Epithelial cell of prostate (primary cell): ENCODE measurements at places on chromosomes 11 and 22.

GRCh38 chr22:28914201-28914600 is 30.8 kb downstream of the ZNRF3 start:
- DNase-seq = no peak

GRCh38 chr11:69438286-69438920 is 43.1 kb upstream of the LINC01488 start:
- no peak for DNase-seq

DNA sequence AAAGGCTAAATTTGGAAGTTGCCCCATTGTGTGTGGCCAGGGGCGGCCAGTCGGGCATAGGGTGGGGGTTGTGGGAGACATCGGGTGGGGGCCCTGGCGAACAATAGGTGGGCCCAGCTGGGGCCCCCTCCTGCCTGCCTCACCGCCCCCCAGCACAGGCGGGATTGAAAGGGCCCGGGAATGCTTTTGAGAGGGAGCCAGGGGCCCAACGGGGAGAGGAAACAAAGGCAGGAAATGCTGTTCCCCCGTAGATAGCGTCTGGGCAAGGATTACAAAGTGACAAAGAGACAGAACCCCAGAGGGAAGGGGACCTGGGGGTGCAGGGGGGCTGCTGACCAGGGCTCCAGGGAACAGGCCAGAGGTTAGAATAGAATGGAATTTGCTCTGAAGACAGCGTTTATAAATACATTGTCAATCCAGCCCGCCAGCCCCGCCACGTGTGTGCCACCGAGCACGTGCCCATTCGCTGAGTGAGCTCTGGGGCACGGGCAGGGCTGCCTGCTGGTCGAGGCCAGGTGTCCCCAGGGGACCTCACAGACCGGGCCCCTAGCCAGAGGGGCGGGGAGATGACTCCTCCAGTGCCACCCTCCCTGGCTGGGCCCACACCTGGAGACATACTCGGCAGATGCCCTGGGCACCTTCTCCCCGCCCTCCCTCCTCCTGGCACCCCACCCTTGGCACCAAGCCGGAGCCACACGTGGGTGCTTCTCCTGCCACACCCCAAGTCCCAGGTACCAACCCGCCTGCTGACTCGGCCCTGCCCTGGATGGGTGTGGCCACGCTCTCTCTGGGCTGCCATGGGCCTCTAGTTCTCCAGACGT is 9.7 kb downstream of the PDGFB start:
- DNase-seq = peak; percentile 29

DNA sequence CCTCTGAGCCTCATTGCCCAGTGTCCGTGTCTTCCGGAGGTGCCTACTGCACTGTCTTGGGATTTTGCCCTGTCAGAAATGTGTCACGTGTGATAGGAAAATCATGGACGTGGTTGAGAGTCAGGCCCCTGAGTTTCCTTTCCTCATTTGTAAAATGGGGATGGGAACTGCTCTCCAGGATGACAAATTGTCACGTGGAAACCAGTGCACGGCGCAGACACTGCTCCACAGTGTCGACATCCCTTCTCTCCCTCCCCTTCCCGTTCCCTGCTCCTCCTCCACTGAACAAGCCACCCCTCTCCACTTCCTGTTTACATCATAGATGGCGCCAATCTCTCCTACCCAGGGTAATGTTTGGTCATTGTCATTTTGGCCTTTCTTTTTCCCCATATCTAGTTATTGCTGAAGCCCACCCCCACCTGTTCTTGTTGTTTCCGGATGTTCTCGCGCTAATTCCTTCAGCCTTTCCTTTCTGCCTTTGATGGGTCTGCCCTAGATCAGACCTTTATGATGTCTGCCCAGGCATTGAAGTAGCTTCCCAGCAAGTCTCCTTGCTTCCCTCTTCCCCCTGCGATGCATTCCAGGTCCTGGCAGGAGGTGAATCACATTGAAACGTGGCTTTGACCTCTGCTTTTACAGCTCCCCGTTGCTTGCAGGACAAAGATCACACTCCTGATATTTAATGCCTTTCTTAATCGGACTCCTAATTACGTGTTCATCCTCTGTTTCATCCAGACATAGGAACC is 91.8 kb downstream of the TBC1D22A start:
- no peak for DNase-seq

GRCh38 chr11:93192163-93192562 is 5.6 kb downstream of the SLC36A4 start:
- DNase-seq = no peak

DNA sequence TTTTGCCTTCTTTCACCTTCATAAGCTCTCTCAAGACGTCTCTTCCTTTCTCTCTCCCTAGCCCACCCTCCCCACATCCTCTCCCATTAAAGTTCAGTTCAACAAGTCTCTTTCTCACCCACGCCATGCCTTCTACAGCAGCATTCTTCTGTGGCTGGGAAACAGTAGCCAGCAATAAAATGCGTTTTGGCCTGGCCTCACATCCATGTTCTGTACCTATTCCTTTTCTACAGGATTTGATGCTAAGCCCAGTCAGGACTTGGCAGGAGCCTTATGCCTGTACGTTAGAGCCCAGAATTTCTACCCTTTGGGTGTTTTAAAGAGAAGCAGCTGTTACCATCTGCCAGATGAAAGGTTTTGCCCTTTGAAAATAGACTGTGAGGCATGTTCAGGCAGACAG is 7.1 kb upstream of the CD44 start:
- no peak for DNase-seq

- no peak for DNase-seq
Measured at GRCh38 chr11:2522631-2523255, 77.9 kb downstream of the KCNQ1 start.

DNA sequence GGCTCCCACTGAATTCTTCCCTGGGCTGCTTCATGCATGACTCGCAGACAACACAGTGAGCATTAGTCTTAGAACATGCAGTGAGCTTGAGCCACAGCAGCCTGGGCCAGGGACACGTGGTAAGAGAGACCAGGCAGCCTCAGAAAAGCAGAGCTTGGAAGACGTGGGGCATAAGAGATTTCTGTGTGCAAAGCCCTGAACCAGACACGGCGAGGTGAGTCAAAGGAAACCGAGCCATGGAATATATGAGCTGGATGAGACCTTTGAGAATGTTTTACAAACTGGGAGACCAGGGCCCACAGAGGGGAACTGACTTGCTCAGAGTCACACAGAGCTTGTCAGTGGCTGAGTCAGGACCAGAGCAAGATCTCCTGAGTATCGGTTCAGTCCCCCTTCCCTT is 8.5 kb upstream of the FXYD6 start:
- no peak for DNase-seq

- peak; percentile 96 for DNase-seq
Measured at GRCh38 chr22:40498420-40499208, 128.2 kb downstream of the SGSM3 start.

- DNase-seq = no peak
Measured at GRCh38 chr11:102971766-102972165, 16.2 kb upstream of the MMP13 start.

GRCh38 chr22:23913306-23913660 is 19.1 kb downstream of the MIF start:
- no peak for DNase-seq

- peak; percentile 46 for DNase-seq
Measured at GRCh38 chr22:44449061-44449682, 48.9 kb downstream of the RTL6 start.

DNA sequence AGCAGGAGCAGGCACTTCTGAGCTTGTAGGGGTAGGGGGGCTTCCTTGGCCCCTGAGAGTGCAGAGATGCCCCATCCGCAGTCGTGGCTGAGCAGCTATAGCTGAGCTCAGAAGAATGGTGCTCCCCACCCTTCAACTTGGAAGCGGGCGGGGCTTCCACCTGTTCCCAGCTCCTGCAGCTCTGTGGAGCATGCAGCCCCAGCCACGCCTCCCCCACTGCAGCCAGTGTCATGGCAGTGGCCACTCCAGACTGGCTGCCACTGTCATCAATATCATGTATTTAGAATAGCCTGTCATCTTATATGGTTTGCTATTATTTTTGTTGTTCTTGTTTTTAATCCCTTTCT is 213.1 kb downstream of the LRRC4C start:
- DNase-seq = no peak

GRCh38 chr11:69383372-69384250 is 89.7 kb downstream of the MYEOV start:
- no peak for DNase-seq

DNA sequence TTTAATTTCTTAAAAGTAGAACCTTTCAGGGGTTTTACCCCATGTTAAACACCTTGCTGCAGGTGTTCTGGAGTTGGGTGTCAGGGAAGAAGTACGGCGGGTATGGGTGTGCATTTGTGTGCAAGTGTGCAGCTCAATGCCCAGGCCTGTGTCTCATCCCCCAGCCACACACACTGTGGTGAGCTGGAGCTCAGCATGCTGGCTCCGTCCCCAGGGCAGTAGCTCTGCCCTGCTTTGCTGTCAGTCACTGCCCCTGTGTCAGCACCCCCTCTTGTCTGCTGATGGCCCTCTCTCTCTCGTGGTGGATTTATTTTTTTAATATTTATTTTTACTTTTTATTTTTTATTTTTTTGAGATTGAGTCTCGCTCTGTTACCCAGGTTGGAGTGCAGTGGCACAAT is 35.8 kb upstream of the MYO18B start:
- DNase-seq = no peak

DNA sequence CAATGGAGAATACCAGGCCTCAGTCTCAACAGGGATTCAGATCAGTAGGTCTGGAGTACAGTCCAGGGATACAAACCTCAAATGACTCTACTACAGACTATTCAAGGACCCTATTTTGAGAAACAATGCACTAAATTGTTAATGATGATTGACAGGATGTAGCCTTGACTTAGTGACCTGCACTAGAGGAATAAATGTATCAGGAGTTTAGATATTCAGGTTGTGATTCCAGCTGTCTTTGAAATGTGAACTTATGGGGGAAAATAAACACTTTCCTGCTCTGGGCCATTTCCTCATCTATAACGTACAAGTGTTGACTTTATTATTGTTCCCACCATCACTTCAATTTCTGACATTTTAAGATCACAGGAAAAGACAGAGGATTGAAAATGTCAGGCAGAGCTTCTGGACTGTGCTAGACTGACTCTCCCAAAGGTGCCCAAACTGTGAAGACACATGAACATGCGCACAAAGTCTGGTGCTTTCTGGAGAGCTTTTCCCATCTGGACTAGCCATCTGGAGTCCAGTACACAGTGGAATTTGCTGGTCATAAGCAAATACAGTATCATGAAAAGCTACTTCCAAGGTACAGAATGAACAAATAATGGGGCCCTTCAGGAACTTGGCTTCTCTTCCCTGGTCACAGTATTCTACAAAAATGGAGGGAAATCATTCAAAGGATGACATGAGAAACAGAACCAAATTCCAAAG is 110.4 kb downstream of the USP35 start:
- DNase-seq = no peak
